ENCODE measurements at places on chromosomes 1 and 21.

- no peak for DNase-seq
Observed at GRCh38 chr1:195637539-195637938, 970.7 kb downstream of the KCNT2 start.

- DNase-seq, result peak; percentile 48
Observed at GRCh38 chr1:153533689-153534201, 2.0 kb downstream of the S100A6 start.

- no peak for DNase-seq
Observed at GRCh38 chr1:222975472-222976122, 160.8 kb downstream of the DISP1 start.

GRCh38 chr1:201984446-201984845, 2.0 kb downstream of the RNPEP start:
- no peak for DNase-seq

DNA sequence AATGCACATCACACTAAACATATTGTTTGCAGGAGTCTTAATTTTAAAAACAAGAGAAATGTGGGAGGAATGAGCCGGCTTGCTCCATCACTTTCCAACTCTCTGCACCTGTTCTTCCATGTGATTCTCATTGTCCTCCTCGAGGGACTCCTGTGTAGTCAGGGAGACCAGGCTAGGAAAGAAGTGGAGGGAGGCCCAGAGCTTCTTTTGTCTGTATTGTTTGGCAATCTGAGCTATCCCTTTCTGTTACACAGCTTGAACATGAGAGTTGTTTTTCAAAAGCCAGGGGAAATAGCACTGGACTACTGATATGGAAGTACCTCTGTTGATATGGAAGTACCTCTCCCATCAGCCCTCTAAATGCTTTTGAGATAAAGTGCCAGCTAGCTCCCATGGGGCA, 18.8 kb upstream of the LRRC8D start:
- no peak for DNase-seq

DNA sequence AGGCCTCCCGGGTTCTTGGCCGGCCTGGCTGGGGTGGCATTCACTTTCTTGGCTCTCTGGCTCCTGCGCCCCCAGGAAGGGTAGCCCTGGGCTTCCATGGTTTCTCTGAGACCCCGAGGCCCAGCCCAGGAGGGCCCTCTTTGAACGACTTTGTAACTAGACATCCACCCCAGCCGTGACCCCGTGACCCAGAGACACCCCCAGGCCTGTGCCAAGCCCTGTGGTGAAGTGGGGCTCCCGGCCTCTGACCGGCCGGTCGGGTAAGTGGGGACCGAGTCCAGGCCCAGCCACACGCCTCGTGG, 64.0 kb downstream of the COL18A1 start:
- DNase-seq, result no peak

- DNase-seq, result no peak
Observed at GRCh38 chr1:208161005-208161404, 83.2 kb downstream of the PLXNA2 start.

- no peak for DNase-seq
Observed at GRCh38 chr21:45295576-45296365, 8.1 kb upstream of the POFUT2 start.

GRCh38 chr1:31931593-31932225, 6.5 kb downstream of the PTP4A2 start:
- DNase-seq, result no peak

GRCh38 chr1:230609208-230609607, 33.1 kb upstream of the COG2 start:
- no peak for DNase-seq

DNA sequence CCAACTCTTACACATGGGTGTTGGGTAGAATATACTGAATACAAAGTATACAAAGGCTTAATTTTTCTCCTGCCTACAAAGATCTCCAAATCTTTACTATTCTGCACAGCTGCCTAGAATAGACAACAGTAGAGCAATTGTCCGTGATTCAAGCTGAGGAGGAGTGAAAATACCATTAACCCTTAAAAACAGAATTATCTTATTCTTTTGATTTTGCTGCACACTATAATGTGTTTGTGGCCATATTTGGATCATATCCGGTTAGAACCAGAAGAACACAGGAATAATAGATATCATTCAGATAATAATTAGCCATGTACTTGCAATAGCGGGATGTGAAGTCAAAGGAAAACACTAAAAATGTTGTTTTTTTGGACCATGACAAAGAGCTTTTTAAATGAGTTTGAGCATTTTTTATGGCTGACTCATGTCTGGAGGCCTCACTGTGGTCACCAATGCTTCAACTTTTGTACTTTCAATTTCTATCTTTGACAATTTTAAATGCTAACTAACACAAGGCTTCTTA, 197.6 kb upstream of the FOXD3 start:
- DNase-seq, result no peak

DNA sequence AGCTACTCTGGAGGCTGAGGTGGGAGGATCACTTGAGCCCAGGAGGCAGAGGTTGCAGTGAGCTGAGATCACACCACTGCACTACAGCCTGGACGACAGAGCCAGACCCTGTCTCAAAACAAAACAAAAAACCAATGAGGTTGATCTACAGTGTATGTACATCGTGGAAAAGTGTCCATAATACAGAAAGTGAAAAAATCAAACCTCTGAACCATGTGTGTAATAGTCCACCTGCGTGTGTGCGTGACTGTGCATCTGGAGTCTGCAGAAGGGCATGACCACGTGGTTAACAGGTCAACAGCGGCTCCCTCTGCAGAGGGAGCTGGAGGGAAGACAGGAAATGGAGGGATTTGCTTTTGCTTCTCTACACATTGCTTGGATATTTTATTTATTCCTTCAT, 32.4 kb upstream of the ENO1 start:
- DNase-seq, result no peak

DNA sequence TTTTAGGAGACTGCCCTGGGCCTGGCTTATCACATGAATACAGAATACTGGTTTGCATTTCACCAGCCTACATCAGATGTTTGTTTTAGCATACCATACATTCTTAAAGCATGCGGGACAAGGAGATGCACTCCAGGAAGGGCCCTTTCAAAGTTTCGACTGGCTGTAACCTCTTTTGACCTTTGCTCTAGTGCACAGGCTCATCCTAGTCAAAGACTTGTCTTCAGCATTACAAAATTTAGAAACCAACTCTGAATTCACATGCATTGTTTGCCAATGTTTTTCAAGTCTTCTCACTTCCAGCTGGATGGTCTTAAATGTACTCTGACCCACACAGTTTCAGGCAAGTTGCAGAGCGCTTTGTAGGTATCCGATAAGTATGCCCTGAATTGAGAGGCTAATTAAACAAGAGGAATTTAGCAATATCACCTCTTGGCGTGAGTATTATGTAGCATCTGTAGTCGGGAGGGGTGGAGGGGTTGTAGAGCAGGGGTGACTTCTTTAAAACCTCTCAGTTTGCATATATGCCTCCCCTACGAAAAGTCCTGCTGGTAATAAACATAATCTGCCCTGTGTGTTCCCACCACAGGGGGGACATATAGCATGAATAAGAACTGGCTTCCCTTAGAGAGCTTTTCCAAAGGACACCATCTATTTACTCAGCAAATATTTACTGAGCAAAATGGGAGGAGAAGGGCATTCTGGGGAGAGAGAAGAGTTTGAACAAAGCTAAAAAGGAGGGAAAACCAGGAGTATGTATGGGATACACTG, 24.4 kb upstream of the AHCYL1 start:
- DNase-seq, result no peak

Data from 8988T (cell line).